ENCODE measurements at places on chromosomes 4 and X. TPM values are rescaled to one million over a fixed set of nuclear protein-coding genes. Genes with fewer than 3 reads are reported as not detected.

- no peak for DNase-seq
Measured at GRCh38 chrX:19462231-19462630, 53.1 kb downstream of the MAP3K15 start.

- DNase-seq, result no peak
Measured at GRCh38 chrX:108235986-108236385, 144.4 kb downstream of the ATG4A start.

- DNase-seq, result no peak
Measured at GRCh38 chrX:33142331-33142730, 69.0 kb downstream of the DMD start.

Gene STARD8
- total RNA-seq, result 0.20 TPM

DNA sequence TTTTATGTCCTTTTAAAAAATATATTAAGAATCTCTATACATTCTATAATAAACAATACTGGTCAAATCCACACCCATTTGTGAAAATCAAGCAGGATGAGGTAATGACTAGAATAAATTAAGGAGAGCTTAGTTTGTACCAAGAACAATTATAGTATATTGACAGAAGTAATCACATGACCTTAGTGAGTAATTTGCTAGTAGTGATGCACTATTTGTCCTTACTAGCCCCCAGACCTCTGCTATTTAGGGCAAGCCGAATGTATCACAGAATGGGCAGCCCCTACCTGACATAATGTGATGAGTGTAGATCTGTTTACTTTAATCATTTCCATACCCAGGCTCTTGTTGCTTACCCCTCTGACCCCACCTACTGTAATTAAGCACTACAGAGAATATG is 15.8 kb downstream of the ATP1B4 start:
- no peak for DNase-seq

GRCh38 chr4:5710065-5710960 is 688 bp upstream of the EVC start:
- no peak for DNase-seq

DNA sequence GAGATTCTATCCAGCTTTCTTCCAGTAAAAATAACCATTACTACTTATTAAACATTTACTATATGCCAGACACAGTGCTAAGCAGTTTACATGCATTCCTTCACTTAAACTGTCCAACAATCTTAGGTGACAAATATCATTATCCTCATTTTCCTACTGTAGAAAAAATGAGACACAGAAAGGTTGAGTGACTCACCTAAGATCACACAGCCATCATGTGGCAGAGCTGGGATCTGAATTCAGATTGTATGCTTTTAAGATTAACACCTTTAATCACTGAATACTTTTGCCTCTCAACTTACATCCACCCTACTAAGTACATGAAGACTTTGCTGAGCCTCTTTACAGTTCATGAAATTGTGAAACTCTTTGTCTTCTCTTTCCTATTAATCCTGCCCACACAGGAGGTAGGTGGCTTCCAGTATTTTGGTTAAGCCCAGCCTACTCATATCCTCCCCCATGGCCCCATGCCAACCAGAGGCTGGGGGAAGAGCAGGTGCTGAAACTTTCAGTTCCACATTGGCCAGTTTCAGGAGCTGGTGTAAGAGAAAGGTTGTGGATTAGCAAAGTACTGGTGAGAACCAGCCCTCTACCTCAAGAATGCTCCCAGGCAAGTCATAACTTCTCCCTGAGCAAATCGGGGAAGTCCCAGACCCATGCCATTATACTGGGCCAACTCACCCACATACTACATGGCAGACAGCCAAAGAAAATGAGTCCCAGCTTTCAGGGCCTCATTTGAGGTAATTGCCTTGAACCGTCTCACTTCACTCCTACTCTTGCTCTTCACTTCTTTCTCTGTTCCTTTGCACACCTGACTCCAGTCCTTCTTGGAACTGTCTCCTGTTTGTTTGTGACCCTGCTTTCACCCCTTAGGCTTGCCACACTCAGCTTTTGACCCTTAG is 211.1 kb downstream of the GUCY2F start:
- DNase-seq, result no peak

- DNase-seq, result no peak
Measured at GRCh38 chr4:114879916-114880669, 233.3 kb downstream of the NDST4 start.

DNA sequence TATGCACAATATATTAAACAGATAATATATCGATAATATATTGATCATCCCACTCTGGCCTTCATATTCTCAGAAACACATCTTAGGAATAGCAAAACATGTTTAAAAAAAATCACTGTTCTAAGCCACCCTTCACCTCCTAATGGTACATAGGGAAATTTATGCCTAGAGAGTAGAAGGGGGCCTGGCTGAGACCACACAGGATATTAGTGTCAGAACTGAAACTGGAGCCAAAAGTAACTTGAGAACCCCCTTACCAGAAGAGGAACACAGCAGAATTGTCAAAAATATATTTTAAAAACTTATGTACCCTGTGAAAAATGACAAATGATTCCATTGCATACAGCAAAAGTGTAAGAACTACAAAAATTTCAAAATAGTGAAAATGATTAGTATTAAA is 173.1 kb downstream of the VSIG4 start:
- no peak for DNase-seq

DNA sequence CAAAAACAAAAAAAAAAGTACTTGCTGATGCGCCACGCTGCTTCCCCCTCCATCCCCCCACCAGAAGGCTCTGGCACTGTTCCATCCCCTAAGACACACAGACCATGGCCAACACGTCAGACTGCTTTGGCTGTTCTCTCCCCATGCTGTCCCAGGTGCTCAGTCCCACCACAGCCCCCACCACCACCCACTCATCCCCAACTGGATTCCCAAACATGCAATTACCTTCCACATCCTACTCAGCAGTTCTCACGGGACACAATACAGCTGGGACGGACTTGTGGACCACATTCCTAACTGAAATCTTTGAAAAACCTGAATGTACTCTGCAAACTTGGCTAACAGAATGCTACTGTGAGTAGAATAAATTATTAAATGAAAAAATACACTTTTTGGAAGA is 8.6 kb downstream of the FAT1 start:
- no peak for DNase-seq

GRCh38 chrX:54208531-54208930 is 25.5 kb upstream of the FAM120C start:
- no peak for DNase-seq

Gene FAAH2
- total RNA-seq, result 1.4 TPM
